COLO829 (cell line): ENCODE measurements at places on chromosomes 16 and 17.

DNA sequence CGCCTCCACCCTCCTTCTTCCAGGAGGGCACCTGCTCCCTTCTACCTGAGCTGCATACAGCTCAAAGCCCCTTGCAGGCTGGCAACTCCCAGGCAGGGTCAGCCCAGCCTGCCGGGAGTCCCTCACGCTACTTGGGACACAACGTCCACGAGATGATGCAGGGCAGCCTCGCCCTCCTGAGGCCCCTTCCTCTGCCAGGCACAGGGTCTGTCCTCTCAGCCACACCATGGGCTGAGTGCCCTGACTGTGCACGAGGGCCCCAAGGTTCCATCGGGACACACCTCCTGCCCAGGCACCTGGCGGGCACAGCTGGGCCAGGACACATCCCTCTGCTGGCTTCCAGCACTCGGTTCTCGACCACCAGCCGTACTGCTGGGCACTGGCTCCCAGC is 30.9 kb upstream of the ZC3H18 start:
- DNase-seq, result no peak

DNA sequence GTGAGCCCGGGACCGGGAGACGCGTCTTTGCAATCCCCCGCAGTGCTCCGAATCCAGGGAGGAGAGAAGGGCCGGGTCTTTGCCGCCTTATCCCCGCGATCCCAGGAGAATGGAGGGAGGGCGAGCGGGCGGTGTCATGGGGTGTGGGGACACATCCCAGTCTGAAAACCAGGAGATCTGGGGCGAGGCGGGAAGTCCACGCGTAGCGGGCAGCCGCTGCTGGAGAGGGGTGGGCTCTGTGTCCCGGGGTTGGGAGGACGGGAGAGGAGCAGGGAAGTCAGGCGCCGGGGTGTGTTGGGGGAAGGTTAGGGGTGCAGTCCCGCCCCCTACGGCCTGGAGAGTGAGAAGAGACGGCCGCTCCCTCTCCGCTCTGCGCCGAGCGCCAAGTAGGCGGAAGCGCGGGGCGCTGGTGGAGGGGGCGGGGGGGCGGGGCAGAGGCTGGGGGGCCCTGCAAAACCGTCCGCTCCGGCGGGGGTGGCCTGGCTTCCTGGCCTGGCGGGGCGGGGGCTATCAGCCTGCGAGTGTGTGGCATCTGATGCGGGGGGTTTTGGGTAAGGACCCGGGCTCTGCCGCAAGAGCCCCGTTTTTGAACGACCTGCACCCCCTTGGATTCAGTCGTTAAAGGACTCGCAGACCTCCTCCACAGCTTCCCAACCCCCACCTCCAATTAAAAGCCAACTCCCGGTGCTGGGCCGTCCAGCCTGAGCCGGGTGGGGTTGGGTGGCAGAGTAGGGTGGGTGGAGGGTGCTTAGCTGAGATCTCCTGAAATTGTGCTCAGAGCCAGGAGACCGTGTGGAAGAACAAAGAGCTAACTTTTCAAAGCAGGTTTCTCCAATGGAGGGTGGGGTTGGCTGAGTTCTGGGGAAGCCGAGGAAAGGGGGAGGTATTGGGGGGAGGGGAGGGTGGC is 654 bp downstream of the LASP1 start:
- no peak for DNase-seq

GRCh38 chr16:84117494-84117843 is 727 bp upstream of the MBTPS1 start:
- no peak for DNase-seq

DNA sequence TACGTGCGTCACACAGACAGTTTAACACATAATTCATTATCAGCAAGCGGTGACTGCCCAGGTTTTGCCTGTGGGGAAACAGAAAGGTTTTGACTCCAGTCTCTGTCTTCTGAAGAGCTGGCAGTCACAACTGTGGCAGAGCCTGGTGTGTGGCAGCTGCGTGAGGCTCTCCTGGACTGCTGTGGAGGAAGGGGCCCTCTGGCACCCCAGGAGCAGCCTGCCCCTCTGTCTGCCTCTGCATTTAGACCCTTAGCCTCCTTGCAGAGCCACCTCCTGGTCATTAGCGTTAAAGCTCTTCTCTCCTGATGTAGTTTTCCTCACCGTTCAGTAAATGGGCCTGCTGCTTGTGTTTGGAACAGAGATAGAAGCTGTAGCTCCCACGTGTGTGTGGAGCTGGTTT is 10.9 kb downstream of the RAB40C start:
- DNase-seq, result no peak

- no peak for DNase-seq
Measured at GRCh38 chr17:78596871-78597764, 19.9 kb upstream of the DNAH17 start.

GRCh38 chr16:68281368-68282063 is 17.2 kb downstream of the SLC7A6 start:
- DNase-seq, result no peak
